ENCODE measurements at places on chromosomes 16 and 17.

GRCh38 chr16:54431041-54431996, 144.7 kb upstream of the IRX3 start:
- DNase-seq, result no peak

GRCh38 chr16:9027070-9027799, 63.5 kb upstream of the USP7 start:
- DNase-seq, result no peak

DNA sequence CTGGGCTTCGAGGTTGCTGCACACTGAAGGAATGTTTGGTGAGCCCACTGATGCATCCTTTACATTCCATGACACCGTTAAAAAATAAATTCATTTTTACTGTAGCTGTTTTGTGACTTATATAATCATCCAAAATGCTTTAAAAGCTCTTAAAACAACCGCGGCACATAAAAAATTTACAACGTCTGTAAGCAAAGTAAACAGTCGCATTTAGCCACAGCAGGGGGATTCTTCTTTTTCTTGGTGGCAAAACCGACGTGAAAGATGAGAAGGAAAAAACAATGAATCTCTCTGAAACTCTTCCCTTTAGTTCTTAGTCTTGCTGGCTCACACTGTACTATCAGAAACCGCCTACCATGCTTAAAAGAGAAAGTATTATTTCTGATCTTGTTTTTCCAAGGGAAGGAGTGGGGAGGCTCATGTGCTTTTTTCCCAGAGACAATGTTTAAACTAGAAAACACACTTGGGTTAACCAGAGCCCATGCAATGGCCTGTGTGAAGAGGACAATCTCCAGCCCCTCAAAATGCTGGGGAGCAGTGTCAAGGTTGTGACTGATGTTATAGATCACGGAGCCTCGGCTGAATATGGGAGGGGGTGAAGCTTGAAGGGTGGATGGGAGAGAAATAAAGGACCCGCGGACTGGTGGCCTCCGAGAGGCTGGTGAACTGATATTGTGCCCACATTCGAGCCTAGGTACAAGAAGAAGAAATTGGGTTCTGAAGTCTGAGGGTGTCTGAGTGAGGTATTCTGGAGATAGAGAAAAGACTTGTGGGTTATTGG, 91.1 kb downstream of the IRF8 start:
- no peak for DNase-seq

GRCh38 chr17:20145567-20145966, 136.4 kb downstream of the SPECC1 start:
- DNase-seq, result no peak

DNA sequence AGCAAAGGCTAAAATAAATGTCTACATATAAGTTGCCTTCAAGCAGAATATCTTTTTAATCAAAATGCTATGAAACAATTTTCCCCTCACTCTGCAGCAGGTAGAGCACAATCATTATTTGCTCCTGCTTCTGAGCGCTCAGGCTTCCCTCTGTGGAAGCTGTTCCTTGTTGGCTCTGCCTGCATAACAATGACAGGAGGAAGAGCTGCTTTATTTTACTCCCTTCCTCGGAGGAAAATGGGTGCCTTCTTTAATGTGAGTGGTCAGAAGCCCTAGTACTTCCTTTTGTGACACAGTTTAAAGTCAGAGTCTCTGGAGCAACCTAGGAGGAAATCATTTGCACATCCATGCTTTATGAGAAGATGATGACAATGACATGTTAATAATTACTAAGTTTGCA, 492.1 kb downstream of the CDH8 start:
- DNase-seq, result no peak

DNA sequence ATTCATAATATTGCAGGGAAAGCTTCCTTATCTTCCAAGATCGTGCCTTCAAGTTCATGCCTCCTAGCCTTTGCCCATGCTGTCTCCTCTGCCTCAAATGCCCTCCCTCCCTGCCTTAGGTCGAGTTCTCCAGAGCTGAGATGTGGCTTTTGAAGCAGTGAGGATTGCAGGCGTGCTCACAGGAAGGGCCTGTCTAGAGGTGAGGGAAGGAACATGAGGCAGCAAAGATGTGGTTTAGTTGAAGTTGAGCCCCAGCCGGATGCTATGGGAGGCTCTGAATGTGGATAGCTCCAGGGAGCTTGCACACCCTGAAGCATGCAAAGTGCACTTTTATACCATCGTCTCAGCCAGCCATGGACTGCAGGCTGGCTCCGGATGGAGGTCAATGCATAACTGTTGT, 754.6 kb upstream of the EEF2KMT start:
- DNase-seq, result no peak

- DNase-seq, result no peak
Measured at GRCh38 chr17:38743556-38744171, 4.5 kb downstream of the PCGF2 start.

- no peak for DNase-seq
Measured at GRCh38 chr17:5557990-5558389, 26.3 kb downstream of the NLRP1 start.

GRCh38 chr17:75553295-75554110, 28.0 kb downstream of the LLGL2 start:
- no peak for DNase-seq

DNA sequence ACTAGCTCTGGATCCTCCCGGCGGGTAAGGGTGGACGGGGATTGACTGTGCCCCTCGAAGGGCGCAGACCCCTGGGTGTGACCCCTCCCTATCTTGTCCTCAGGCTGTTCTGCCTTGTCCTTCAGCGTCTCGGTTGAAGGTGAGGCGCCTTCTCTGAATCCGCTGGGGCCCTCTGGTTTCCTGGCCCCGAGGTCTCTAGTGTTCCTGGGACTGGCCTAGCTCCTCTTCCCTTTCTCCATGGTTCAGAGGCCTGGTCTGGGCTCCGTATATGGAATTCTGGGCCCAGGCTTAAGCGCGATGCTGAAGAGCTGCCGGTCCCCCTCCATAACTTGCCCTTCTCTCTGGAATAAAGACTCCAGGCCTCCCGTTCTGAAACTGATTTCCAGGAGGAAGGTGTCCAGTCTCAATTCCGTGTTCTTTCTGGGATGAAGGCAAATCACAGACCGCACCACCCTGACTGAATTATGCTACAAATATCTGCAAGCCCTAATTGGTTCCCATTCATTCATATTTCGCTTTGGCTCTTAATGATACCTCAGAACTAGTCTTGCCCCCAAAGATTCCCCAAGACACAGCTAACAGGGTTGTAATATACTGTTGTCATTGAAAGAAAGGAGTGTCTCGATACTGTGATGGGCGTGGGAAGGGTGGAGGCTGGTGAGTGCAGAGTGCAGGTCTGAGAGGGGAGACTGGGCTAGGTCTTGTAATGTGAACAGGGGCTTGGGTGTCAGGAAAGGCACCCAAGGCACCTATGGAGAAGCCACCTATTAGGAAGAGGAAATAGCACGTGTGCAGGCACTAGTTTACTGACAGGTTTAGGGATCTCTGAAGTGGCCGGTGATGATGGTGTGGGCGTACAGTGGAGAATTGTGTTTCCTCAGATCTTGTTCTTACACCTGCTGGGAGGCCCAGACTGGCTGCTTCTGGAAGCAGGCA, 851 bp downstream of the EDC4 start:
- DNase-seq, result no peak

DNA sequence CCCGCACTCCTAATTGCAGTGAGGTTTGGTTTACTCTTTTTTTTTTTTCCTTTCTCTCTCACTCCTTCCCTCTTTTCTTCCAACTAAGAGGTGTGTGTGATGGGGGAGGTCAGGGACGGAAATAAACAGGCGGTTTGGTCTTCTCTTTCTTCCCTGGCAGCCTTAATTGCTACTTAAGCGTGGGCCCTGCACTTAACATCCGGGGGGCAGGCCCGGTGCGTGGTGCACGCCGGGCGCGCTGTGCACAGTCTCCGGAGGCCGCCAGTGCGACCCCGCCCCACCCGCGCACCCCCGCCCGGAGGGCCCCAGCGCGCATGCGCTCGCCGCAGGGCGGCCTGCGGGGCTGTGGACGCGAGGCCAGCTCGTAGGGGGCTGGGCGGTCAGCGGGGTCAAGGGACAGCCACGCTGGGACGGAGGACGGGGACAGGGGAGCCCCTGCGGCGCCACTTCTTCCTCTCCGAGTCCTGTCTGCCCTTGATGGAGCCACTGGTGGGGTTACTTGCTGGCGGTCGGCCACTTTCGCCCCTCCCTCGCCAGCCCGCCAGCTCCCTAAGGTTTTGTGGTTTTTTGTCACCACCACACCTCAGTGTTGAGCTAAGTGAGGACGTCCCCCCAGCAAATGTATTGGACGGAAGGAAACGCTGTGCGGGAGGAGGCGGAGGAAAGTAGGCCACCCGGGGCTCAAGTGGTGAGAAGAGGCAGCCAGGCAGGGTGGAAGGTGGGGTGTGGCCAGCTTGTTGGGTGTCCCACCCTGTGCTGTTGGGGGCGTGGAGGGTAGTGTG, 120.9 kb downstream of the MRM1 start:
- DNase-seq, result peak; percentile 89

- DNase-seq, result no peak
Measured at GRCh38 chr17:37375706-37376105, at the start of gene C17orf78. Gene C17orf78, plus strand, starts transcription at chr17:37375985. Its CDS starts 108 bp downstream, at chr17:37376093.

- no peak for DNase-seq
Measured at GRCh38 chr17:44995436-44996001, 27.4 kb upstream of the C1QL1 start.

GRCh38 chr16:50244140-50244503, 22.2 kb upstream of the ADCY7 start:
- DNase-seq, result no peak

DNA sequence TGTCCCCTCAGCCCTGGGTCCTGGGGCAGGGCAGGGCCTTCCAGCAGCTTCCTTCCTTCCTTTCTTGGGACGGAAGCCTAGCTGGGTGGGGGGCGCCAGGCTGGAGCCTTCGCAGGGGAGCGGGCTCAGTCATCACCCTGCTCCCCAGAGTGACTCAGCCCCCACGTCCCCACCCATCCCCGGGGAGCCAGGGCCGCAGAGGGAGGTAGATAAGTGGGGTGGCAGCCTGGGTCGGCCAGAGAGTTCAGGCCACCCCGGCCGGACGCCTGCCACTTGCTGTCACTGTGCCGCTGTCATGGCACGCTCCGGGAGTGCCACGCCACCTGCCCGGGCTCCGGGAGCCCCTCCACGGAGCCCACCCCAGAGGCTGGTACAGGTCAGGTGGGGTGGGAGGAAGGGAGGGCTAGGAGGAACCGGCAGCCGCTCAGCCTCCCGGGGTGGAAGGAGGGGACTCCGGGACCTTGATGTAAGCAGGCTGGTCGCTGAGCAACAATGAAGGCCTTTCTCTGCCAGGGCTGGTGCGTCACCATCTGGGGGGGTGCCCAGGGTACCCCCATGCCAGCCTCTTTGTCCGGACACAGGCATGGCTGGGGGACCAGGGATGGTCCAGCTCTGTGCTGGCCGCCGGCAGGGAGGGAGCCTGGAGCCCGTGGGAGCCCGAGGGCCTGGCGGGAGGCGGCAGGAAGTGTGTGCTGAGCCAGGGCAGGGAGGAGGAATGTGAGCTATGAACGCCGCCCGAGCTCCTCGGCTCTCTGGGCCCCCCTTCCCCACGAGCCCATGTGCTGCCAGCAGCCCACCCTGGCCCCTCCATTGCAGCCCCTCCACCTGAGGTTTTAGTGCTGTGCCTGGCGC, 6.6 kb downstream of the NHERF2 start:
- DNase-seq, result no peak

DNA sequence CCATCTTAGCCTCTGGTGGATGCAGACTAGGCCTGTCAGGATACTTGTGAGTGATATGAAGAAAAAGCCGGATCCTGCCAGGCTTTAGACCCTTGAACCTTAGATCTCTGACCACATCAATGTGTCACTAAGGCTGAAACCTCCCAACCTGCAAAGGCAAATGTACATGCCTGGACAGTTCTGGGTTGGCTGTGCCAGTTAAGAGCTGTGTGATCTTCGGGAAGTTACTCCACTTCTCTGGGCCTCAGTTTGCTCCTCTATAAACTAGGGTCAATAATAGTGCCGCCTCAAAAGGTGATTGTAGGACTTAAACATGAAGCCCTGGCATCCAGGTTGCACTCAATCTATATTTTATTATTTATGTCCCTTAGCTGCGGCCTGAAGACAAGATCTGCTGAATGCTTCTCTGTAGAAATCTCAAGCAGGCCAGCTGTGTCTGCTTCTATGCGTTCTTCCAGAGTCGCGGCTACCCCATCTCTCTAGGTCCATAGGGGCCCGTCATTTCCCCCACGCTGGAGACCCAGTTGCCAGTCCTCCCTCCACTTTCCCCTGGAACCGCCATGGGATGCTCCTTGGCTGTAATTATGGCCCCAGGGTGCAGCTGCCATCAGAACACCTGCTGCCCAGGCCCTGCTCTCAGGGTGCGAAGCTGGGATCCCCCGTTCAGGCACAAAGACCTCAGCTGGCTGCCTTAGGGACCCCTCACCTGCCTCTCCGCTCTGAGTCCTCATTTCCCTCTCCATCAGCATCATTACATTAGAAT, 50.2 kb downstream of the AKAP1 start:
- no peak for DNase-seq

- DNase-seq, result no peak
Measured at GRCh38 chr17:31574458-31574857, 183.0 kb downstream of the RAB11FIP4 start.

GRCh38 chr17:40599468-40599763, 34.1 kb upstream of the CCR7 start:
- no peak for DNase-seq

Data from activated naive CD4-positive, alpha-beta T cell treated with anti-CD3 and anti-CD28 coated beads, Interleukin-2, amount 50 U/mL, for 72 hours (primary cell).